Stimulated activated CD4-positive, alpha-beta T cell treated with anti-CD3 and anti-CD28 coated beads, Interleukin-1b, Interleukin-23, amount 100 ng/mL, for 24 hours (primary cell): ENCODE measurements at places on chromosomes 4 and X.

DNA sequence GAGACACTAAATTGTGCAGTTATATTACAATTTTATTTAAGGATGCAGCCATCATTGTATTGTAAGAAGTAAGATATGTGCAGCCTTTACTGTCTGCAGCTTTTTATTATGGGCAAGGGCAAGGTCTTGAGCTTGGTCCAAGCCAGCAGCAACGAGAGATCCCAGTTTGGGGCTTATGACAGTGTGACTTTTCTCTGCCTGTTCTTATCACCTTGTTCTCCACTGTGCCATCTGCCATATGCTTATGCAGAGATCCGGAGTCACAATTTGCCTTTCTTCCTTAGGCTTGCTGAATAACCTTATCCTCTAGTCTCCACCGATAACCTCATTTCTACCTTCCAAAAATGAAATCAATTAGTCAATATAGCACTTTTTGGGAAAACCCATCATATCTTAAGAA, 30.4 kb downstream of the MAPK10 start:
- DNase-seq: no peak

GRCh38 chr4:38982361-38983095, 49.7 kb downstream of the TMEM156 start:
- DNase-seq: no peak

GRCh38 chr4:122151982-122152710, at the start of gene BLTP1:
TSS of gene BLTP1 (plus strand) at chr4:122152331. CDS start at chr4:122170648, 18,317 bp downstream.
- peak; percentile 64 for DNase-seq

GRCh38 chrX:84216881-84217280, 28.9 kb upstream of the RPS6KA6 start:
- no peak for DNase-seq

- peak; percentile 66 for DNase-seq
These were observed at the start of gene REPS2 for GRCh38 chrX:16946361-16946964. TSS of gene REPS2 (plus strand) at chrX:16946658. CDS start at chrX:16946862, 204 bp downstream.

DNA sequence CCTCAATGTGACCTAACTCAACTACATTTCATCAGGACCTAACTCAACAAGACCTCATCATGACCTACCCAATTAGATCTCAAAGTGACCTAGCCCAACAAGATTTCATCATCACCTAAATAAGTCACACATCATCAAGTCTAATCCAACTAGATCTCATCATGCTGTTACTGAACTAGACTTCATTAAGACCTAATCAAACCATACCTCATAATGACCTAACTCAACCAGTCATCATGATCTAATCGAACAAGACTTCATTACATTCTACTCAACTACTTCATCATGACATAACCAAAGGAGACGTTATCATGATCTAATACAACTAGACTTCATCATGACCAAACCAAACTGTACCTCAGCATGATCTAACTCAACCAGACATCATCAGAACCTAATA, 82.8 kb downstream of the DHRSX start:
- DNase-seq: no peak

DNA sequence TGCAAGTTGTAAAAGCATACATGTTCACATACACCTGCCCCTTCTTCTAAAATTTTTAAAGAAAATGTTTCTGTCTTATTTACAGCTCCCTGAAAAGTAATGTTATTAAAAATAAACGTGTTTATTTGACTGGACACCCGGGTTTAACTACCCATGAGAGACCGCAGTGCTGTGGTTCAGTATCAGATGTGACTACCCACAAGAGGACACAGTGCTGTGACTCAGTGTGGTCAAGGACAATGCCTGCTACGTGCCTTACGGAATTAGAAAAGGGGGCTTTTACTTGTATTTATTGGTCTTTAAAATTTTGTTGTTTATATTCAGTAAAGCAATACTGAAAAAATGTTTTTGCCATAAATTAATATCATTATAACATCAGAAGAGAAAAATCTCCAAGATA, 641.4 kb downstream of the TRIML1 start:
- no peak for DNase-seq

GRCh38 chr4:20037745-20038144, 214.0 kb upstream of the SLIT2 start:
- no peak for DNase-seq

DNA sequence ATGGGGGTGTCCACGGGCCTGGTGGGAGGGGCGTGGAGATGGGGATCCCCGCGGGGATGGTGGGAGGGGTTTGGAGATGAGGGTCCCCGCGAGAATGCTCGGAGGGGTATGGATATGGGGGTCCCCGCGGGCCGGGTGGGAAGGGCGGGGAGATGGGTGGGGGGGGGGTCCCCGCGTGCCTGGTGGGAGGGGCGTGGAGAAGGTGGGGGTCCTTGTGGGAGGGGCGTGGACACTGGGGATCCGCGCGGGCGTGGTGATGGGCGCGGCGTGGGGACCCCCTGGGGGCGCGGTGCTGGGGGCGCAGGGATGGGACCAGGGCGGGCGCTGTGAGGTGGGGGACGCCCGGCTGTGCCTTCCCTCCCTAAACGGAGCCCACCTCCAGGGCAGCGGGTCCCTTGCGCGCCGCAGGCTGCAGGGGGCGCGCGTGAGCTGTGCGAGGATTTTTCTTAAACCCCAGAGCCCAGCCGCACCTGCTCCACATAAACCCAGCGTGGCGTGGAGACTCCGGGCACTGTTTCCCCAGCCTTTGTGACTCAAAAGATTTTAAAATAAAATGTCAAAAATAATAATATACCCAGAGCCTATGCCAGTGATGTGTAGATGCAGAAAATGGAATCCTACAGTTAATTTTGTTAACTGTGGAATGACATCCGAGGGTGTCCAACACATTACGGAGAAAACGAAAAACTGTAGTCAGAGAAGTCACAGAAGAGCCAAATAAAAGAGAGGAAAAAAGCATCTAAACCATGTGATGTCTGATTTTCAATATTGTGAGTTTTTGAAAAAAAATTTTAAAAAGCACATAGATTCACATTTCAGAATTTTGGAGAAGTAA, 1.5 kb upstream of the ASMTL start:
- DNase-seq: peak; percentile 94
